Fibroblast of skin of abdomen (primary cell): ENCODE measurements at places on chromosomes 11 and 22.

DNA sequence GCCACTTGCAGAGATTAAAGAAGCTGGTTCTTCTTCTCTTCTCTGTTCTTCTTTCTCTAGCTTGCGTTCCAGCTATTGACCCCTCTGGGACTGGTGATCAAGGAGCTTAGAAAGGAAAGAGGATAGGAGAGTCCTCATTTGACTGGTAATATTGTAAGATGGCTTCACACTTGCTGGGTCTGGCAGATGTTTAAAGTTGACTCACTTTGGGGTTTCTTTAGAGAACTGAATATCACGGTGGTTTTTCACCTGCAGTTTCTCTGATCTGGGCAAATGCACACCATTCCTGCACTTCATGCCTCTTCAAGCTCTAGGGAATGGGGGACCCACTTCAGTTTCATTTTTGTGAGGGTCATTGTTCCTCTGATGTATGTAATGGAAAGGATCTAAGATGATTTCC lies 41.8 kb upstream of the DEUP1 start:
- DNase-seq = no peak

DNA sequence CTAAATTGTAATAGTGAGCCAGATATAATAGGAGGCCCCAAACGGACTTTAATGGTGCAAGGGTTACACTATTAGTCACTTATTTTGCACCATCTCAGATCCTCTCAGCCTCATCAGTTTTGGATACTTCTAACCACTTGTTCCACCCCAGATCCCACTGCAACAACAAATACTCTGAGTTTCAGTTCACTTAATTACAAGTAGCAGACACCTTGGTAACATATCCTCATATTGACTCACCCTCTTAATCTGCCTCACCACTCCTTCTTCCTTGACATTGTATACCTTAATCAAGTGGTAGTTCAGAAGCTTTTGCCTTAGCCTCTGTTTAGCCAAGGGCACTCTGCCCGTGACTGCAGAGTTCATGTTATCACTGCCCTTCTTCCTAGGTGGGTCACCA lies 256.1 kb upstream of the UBASH3B start:
- no peak for DNase-seq

DNA sequence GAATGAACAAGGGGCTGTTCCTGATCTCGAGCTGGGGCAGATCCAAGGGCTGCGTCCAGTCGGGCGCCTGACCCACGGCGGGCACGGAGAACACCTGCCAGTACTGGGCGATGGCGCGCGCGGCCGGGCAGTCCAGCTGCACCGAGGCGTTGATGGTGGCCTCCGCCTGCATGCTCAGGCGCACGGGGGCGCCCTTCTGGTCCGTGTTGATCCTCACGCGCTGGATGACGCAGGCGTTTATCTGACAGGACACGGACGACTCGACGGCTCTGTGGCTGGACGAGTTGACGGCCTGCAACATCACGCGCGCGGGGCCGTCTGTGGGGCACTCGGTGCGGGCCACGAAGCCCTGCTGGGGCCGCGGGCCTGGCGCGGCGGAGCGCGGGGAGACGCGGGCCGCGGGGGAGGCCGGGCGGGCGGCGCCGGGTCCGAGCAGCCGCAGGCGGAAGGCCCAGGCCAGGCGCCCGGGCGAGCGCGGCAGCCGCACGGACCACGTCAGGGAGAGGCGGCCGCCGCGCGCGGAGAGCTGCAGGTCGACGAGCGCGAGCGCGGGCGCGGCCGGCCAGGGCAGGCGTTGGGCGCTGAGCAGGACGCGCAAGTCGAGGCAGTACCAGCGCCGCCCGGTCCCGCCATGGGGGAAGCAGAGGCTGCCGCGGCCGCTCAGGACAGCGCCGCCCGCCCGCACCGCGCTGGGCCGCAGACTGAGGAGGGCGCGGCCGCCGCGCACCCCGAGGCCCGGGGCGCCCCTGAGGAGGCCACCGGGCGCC lies 511 bp downstream of the PKDREJ start:
- peak; percentile 28 for DNase-seq

DNA sequence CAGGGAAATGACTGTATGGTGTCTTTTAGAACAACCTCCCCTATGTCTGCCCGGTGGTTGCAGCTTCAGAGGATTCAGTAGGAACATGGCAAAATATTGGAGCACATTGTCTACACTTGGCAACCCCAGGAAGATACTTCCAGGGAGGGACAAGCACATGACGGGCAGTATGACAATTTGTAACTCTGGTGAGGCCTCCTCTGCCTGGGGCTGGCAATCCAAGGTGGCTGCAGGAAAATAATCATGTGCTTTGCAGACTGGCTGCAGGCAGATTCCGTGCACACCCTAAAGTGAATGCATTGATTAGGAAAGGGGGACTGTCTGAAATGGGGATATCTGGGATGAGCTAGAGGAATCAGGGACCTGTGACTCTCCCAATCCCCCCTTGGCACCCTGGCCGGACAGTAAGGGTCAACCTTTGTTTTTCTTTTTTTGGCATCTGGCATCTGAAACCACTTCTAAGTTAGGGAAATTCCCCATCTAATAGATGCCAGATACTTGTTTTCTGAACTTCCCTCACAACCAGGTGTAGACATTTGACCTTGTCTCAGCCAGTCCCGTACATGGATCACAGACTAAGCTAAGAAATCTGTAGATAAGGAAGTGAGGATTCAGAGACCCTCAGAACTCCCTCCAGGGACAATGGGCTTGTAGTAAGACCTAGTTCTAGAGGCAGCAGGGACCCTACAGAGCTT lies 10.5 kb upstream of the PHOX2A start:
- no peak for DNase-seq

- no peak for DNase-seq
Measured at GRCh38 chr11:61955422-61956135, 5.4 kb downstream of the BEST1 start.

GRCh38 chr11:64778223-64778472 lies 194 bp downstream of the SF1 start:
- no peak for DNase-seq

GRCh38 chr11:11251394-11251970 lies 101.6 kb downstream of the CSNK2A3 start:
- no peak for DNase-seq

- no peak for DNase-seq
Measured at GRCh38 chr22:42716649-42717127, 4.0 kb downstream of the A4GALT start.

DNA sequence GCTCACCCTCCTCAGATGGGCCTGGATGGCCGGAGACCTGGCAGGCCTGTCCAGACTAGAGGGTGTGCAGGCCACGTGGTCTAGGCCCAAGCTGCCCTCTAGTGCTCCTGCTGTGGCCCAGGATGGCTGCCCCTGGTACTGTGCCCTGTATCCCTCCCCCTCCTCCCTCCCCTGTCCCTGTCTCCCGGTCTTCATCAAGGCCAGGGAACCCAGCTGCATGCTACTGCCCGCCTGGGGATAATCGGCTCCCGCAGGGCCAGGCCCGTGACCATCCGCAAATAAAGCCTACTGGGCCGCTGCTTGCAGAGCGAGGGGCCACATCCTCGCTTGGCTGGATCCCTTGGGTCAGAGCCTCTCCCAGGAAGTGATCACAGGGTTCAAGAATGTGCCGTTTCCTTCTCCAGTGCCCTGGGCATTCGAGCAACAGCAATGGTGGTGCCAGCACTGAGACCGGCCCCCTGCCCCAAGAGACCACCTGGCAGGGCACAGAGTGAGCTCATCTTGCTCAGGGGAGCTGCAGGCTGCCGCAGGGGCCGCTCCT lies 51.1 kb downstream of the WNT7B start:
- no peak for DNase-seq

DNA sequence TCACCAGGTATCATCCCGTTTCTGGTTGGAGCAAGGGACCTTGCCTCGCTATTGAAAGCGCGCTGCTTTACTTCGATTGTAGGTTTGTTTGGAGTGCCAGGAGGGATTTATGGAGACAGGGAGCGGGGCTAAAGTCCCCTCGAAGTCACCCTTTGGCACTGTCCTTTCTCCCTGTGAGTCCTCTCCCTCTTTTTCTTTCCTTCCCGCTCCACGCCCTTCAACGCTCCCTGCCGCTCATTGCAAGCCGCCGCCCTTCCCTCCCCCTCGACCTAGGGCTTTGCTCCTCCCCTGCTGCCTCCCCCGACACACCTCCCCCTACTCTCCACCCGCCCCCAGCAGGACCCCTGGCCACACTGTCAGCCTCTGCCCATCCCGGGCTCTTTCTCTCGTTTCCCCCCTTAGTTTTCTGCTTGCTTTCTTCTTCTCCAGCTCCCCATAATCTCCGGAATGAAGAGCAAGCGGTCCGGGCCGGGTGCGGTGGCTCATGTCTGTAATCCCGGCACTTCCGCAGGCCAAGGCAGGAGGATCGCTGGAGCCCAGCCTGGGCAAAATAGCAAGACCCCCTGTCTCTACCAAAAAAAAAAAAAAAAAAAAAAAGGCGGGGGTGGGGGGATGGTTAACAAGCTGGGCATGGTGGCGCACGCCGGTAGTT lies 41.0 kb downstream of the AHNAK start:
- DNase-seq = no peak

DNA sequence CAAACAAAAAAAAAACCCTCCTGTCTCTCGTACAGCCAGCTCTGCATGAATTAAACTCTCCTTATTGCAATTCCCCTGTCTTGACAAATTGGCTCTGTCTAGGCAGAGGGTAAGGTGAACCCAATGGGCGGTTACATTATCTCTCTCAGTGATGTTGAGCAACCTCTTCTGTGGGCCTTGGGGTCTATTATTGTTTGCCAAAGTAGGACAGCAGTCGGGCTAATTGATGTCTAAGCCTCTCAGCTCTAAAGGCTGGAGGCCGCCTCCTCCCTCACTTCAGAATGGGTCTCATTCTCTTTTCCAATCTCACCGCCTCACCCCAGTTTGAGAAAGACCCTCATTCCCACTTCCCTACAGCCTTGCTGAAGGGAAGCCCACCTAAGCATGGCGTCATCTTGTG lies 1.3 kb upstream of the SLC25A45 start:
- no peak for DNase-seq

DNA sequence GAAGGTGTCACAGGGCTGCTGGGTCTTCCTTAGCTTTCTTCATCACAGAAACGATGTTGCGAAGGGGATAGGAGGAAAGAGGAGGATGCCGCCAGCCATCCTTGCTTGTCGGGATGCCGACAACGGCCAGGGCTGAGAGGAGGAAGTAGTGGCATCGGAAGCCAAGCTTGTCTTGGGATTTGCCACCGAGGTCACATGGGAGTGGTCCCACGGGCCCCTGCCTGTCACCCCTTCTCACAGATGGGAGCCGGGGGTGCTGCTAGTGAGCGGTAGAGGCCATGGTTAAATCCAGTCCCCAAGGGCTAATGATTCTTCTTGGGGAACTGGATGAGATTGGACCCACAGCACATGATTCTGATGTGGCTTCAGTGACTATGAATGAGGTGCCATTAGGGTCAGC lies 1375.8 kb downstream of the BRD1 start:
- DNase-seq = no peak

GRCh38 chr11:31712851-31713250 lies 98.3 kb downstream of the PAX6 start:
- no peak for DNase-seq

DNA sequence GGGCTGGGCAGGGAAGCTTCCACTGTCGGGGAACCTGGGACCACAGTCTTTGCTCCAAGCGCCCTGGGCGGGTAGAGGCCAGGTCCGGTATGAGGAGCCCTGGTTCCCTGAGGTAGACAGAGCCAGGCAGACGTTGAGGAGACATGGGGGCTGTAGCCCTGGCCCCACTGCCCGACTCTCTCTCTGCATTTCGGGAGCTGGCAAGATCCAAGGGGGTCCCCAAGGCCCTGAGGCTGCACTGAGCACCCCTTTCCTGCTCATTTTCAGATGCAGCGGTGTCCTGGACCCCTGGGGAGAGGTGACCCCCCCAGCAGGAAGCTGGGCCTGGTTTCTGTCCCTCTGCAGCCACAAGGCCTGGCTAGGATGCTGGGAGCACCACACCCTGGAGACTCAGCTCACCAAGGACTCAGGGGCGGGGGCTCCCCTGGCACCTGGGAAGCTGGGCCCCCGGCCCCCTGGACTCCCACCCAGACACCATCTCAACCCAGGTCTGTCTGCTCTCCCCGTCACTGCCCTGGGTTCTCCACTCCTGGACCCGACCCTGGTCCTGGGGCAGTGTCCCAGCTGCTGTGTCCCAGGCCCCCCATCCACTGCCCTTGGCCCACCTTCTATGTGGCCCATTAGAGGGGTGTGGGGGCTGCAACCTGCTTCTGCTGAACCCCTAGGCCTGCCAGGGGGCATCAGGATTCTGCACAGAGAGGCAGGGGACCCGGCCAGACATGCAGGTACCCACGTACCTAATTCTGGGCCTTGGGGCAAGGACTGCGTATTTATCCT lies 15.0 kb upstream of the MUC6 start:
- no peak for DNase-seq

DNA sequence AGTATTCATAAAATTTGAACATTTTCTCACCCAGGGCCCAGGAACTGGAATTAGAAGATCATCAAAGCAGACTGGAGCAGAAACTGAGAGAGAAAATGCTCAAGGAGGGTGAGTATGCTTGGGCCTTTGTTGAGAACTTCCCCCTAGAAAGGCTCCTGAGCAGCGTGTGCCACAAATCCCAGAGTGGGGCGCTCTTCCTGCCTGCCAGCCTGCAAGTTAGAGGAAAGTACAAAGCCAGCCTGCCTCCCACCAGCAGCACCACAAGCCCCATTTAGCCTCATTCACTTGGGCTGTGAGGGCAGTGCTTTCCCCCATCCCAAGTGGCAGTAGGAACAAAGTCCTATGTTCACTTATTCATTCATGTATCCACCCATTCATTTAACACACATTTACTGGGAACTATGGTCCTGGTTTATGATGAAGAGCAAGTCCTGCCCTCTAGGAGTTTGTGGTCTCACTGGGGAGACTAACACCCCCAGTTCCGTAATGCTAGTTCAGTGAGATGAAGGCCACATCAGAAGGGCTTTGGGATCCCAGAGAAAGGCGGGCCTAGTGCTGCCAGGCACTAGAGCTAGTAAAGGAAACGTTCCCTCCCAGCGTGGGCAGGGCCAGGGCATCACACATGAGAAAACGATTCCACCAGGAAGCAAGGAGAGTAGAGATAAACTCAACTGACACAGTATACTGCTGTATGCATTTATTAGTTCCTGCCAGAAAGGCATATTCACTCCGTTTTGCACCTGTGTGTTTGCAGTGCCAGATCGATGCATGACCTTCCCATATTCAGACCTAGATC lies 22.4 kb upstream of the PARVA start:
- no peak for DNase-seq

GRCh38 chr11:69419662-69420395 lies 61.6 kb upstream of the LINC01488 start:
- peak; percentile 22 for DNase-seq

- peak; percentile 91 for DNase-seq
Measured at GRCh38 chr11:76752321-76753143, 30.6 kb upstream of the TSKU start.

- no peak for DNase-seq
Measured at GRCh38 chr22:17056807-17057206, 28.0 kb upstream of the IL17RA start.

GRCh38 chr11:133586903-133587517 lies 54.7 kb upstream of the OPCML start:
- no peak for DNase-seq

- no peak for DNase-seq
Measured at GRCh38 chr11:113372309-113372708, 15.3 kb upstream of the ANKK1 start.

- no peak for DNase-seq
Measured at GRCh38 chr11:90844041-90844440, 621.2 kb upstream of the CHORDC1 start.

- DNase-seq = no peak
Measured at GRCh38 chr22:44689173-44689572, 12.8 kb upstream of the PRR5 start.
